Effector memory CD8-positive, alpha-beta T cell (primary cell): ENCODE measurements at places on chromosomes 1 and 21.

GRCh38 chr1:97925151-97925550 is 4.3 kb upstream of the DPYD start:
- no peak for DNase-seq

DNA sequence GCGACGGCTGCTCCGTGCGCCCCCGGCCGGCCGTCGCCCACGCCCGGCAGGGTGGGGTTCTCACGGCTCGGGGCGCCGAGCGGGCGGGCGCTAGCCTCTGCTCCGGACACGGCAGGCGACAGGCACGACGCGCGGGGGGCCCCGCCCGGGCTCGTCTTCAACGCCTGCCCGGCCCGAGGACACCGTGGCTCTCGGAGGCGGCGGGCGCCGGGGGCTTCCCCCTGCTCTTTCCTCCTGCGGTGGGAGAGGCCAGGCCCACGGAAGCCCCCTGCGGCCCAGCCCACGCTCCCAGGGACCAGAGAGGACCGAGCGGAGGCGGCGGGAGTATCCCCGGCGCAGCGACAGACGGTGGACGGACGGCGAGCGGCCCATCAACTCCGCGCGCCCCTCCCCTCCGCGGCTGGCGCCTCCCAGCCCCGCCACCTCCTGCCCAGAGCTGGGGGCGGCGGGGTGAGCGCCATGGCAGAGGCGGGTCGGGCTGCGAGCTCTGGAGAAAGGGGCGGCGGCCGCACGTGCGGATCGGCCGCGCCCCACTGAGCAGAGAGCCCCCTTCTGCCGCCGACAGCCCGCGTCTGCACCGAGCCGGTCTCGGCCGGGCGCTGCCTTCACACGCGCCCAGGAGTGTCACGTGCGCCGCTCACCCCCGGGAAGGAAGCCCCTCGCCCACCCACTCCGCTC is at the start of the genes SHE and TDRD10:
Gene SHE (minus strand): TSS at position 347 of the 678 bp plus-strand sequence. CDS start 386 bp downstream, outside the sequence.
Gene TDRD10 (plus strand): TSS at position 154 of the 678 bp plus-strand sequence. CDS start 4,685 bp downstream, outside the sequence.
- DNase-seq, result no peak

DNA sequence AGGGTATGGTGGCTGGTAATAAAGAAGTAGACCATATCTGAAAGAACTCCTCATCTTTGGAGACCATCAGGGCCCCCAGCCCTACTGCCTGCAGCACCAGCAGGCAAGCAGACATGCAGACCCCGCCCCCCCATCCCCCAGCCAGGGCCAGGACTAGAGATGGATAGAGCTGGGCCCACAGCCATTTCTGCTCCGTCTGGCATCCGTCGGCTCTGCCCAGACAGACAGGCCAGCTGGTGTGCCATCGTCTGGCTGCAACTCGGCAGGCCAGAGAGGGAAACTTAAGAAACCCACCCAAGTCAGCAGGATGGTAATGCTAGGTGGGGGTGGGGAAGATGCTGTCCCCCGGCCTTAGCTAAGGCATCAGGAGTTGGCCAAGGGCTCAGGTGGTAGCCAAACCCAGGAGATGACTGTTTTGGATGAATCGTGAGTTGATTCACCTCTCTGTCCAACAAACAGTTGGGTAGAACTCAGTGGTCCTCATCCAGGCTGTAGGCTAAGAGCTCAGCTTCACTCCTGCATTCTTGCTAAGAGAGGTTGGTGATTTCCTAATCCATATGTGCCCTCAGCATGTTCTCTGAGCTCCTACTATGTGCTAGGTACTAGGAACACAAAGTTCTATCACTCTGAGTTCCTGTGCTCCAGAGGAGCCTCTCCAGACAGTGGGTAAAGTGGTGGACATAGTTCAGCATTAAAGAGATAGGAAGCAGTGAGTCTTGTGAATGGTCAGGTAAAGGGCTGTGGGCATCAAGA is 23.2 kb upstream of the TMEM222 start:
- no peak for DNase-seq

DNA sequence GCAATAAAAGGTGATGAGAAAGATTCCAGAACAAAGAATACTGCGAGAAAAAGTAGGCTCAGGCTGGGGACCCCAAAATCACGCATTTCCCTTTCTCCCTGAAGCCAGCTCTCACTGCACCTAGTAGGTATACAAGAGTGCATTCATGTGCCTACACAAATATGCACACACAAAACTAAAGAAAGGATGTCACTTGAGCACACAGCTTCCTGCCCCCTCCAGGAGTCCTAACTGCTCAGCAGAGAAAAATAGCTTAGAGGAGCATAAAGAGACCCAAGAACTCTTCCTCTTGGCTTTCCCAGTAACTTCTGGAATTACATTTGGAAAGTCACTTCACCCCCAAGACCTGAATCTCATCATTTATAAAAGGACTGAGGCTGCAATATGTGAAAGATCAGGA is 38.0 kb downstream of the JAK1 start:
- DNase-seq, result no peak

GRCh38 chr1:42793824-42794223 is 9.0 kb downstream of the TMEM269 start:
- DNase-seq, result no peak

DNA sequence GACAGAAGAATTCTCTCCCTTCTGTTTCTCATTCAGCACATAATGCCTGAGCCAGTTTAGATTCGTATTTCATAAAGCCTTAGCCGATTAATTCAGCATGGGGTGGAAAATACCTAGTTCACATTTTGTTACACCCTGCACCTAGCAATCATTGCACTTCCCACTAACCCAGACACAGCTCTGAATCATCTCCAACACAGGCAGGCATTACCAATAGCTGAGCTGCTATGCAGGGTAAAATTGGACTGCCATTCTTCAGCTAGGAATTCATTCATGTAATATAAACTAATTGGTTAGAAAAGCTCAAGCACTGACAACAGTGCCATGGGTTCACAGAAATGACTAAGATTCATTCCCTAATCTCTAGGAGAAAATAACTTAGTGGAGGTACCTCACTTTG is 26.9 kb upstream of the NKAIN1 start:
- DNase-seq, result no peak

DNA sequence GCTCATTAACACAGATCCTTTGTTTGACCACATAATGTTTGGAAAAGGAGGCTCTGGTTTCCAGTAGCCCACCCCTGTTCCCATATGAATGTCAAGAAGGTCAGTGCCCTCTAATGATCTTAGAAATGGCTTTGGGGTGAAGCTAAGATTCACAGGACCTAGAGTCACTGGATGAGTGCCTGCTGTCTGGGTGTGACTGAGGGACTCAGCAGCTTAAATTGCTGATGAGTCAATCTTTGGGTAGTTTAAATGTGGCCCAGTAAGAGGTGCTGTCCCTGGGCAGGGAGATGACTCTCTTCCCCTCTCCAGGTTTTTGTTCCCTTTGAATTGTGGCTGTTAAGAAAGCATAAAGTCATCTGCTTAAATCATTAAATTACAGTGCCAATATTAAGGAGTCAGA is 50.6 kb downstream of the L1TD1 start:
- DNase-seq, result no peak

DNA sequence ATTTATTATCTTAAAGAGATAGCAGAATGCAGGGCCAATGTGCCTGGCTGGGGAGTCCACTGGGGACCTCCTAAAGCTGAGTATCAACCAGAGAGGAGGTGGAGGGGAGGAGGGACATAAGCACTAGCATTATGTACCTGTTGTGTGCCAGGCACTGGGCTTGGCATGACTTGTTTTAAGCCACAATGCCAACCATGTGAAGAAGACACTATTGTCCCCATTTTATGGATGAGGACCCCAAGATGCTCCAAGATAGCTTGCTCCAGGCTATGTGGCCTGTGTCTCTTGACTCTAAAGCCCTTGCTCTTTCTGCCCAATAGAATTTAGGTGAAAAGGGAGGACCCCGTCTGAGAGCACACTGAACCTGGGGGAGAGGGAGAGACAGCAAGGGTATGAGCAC is 111.3 kb downstream of the GLIS1 start:
- DNase-seq, result no peak

DNA sequence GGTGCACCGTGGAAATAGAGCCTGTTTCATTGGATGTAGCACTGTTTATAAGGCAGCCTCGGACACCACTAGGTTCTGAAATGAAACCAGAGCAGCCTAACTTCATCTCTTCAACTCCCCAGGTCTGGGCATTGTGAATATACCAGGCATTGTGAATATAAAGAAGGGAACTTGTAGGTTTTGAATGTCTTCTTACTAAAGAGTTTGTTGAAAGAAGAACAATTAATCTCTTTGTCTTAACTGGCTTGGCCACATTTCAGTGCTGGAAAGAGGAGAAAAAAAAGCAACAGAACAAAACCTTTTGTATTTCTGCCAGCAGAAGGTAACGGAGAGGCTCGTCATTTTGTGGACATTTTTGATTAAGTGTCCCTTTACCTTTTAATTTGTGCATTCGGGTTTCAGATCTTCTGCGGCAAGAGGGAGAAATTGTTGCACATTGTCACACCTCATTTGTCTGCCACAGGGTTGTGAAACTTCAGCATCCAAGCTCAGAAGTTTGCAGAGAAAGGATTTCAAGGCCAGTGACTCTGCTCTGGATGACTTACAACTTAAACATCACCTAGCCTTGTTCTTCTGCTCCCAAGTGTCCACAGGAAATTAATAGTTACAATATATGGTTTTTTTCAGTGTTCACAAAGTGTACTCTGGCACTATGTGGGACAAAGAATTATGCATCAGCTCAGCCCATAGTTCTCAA is 158.3 kb downstream of the KAZN start:
- DNase-seq, result no peak

DNA sequence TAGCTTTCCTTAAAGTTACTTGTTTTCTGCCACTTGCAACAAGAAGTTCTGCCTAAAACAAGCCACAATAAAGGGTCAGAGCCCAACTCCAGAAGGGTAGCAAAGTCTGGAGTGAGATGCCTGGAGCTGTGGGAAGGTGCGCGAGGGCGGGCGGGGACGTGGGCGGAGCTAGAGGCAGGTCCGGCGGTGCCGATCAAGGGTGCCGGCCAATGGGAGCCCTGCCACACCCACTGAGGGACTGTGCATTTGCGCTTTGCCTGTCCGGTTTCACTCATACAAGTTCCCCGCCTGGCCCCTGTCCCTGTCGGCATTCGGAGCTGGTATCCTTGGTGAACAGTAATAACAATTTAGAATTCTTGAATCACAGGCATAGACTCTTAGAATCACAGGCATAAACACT is 732.4 kb downstream of the MATN1 start:
- DNase-seq, result no peak

DNA sequence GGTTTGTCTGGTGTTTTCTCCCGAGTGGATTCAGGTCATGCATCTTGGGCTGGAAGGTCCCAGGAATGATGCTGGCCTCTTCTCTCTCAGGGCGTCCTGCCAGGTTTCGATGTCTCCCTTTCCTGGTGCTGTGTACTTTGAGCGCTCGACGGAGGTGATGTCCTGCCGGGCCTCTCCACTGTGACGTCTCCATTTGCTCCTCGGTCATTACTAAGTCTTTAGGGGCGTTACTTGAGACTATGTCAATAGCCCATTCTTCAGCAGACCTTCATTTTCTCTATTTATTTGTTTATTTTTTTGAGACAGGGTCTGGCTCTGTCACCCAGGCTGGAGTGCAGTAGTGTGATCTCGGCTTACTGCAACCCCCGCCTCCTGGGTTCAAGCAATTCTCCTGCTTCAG is 37.2 kb upstream of the TNFRSF1B start:
- no peak for DNase-seq

DNA sequence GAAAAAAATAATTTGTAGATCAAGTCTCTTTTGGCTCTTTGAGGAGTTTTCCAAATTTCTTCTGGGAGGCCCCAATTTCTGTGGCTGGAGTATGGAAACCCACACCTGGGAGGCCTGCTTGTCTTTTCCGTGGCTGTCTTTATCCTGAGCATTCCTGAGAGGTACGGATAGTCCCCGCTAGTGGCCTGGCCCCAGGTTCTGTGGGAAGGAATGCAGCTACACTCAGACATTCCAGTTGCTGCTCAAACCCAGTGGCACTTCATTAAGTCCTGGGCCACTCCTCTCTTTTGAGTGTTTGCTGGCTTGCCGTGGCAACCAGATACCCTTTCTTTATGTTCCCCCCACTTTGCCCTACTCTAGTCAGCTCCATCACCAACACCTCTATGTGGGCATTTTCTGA is 310.4 kb downstream of the ASTN1 start:
- DNase-seq, result no peak

DNA sequence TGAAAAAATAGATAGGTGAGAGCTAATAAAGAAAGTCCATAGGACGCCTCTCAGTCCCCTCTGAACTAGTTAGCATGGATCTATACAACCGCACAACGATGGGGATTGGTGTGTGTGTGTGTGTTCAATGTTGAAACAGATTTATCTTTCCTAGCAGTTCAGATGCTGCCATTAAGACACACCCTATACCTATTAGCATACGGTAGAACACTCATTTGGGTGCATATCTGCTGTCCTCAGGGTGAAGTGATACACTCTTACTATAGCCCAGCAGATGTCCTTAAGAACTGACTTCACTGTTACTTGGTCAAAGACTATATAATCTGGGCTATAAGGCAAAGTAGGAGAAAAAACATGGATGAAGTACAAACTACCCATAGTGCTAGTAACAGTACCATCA is 4.6 kb downstream of the SEC16B start:
- no peak for DNase-seq

- no peak for DNase-seq
These were observed 42.6 kb upstream of the USP25 start for GRCh38 chr21:15687208-15687607.

DNA sequence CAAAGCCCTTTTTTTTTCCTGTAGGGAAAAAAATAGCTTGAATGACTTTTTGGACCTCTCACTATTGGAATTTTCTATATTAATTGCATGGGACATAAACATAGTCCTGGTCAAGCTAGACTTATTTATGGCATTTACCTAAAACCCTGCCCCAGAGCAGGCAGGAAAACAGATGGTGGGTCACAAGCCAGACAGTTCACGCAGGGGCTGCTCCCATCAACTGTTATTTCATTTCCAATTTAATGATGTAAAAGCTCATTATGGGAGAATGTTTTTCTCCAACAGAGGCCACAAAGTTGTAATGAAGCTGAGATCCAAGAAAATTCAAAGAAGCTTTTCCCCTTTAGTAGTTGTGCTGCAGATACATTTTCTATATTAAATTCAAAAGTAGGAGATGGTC is 99.2 kb downstream of the SGIP1 start:
- no peak for DNase-seq

DNA sequence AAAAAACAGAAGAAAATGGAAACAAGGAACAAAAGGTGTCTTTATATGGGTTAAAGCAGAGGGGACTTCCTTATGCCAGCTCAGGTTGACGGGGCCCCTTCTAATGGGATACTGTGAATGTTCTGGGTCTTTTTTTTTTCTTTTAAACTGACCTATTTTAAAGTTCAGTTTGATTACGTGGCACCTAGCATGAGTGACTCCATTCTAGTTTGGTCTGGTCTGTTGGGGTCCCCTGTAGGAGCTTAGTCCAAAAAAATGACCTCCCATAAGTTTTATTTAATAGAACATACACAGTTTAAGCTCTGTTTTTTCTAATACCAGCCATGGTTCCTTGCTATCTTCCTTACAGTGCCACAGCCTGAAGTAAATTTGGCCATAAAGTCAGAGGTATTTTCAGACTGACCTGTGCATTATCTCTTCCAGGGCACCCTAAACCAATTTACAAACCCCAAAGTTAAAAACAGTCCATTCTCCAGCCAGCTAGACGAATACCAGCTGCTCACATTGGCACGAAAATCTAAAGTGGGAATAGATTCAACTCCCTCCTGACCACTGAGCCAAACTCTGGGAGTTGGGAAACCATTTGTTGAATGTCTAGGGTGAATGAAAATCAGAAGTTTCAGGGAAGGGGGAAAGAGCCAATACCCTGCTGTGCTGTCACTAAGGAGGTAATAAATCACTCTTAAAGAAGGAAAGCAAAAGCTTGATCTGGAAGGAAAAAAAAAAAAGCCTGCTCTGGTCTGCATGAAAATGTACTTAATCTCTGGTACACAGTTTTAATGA is 42.4 kb downstream of the AKNAD1 start:
- no peak for DNase-seq

- DNase-seq, result no peak
These were observed 15.6 kb upstream of the FMOD start for GRCh38 chr1:203366476-203366875.
